Stimulated activated CD8-positive, alpha-beta memory T cell treated with anti-CD3 and anti-CD28 coated beads, Interleukin-4, amount 100 ng/mL, for 4 hours (primary cell): ENCODE measurements at places on chromosomes 3 and 15.

DNA sequence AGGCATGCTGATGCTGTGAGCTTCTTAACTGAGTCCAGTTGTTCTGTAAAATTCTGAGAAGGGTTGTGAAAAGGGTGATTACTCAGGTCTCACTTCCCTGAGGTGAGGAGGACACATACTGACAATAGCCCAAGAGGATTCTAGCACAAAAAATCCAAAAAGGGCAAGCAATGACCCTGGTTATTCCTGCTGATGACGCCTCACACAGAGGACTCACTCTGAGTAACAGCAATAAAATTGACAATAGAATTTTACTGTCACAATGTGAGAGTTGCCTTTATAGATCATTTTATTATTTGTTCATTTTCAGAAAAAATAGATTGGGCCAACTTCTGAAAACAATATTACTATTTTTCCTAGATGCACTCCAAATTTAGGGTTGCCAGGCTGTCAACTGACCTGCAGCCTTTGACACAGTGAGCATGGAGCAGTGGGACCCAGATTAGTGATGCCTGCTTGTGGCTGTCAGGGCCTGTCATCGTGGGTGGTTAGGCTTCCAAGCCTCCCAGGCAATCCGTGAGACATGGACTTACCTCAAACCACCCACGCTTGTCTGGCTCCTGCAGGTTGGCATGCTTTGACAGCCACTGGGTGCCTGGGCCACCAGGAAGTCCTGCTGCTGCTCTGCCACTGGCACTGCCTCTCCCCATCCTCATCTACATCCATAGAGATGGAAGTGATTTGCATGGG is 396.0 kb upstream of the THBS1 start:
- no peak for DNase-seq

DNA sequence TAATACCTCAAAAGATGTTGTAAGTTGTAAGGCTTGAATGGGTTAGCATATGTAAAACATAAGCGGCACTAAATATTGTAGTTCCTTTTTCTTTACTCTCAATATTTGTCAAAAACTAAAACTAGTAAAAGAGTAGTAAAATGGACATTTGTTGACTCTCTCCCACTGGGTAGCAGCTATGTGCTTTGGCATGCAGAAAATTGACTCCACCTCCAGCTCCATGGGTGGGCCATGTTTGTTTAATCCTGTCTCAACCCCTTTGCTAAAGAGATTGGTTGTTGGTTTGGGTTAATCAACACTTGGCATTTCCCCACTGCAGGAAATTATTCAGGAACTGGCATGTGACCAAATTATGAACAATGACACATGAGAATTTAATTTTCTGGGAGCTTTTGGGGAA is 114.8 kb downstream of the EOMES start:
- DNase-seq = no peak

DNA sequence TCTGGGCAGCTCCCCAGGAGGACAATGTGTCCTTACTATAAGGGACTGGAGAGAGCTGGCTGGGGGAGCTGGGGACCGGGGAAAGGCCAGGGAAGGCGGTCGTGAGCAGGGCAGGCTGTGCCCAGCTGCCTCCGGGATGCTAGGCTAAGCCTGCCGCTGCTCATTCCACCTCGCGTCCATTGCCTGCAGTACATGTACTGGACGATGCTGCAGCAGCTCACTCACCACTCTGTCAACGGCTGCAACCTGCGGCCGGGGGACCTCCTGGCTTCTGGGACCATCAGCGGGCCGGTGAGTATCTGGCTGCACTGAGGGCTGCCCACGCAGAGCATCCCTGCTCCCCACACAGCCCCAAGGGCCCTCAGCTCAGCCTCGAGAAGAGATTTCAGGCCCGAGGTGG is 27.1 kb downstream of the FAH start:
- DNase-seq = no peak

DNA sequence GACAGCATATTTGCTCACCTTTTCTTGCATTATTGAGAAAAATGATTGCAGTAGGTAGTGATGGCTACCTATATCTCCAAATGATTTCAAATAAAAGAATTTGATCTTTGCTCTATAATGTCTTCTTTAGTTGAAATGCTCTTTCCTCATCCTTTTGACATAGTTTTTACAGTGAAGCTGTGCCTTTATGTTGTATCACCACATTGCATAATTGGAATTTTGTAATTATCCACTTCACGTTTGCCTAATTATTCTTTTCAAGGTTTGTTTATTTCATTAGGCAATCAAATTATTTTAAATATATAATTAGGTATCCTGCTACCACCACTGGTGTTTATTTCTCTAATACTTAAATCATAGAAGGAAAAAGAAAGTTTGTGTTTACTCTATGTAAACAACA is 21.3 kb upstream of the P2RY13 start:
- no peak for DNase-seq

DNA sequence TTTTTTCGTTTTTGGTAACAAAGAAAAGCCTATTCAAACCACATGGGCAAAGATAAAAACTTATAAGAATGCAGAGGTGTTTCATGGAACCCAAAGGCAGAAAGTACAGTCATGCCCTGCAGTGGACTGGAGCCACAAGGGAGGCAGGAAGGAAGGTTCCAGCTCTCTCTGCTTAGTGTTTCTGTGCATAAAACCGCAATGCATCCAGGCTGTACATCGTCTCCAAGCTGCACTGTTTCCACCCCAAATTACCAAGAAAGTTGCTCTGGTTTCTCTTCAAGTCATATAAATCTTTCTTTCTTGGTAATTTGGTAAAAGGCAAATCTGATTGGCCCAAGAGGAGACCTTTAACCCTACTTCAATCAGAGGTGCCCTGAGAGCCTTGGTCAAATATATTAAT is 15.8 kb downstream of the TRAT1 start:
- DNase-seq = no peak

- DNase-seq = no peak
Observed at GRCh38 chr3:128334086-128334645, 132.5 kb downstream of the DNAJB8 start.

DNA sequence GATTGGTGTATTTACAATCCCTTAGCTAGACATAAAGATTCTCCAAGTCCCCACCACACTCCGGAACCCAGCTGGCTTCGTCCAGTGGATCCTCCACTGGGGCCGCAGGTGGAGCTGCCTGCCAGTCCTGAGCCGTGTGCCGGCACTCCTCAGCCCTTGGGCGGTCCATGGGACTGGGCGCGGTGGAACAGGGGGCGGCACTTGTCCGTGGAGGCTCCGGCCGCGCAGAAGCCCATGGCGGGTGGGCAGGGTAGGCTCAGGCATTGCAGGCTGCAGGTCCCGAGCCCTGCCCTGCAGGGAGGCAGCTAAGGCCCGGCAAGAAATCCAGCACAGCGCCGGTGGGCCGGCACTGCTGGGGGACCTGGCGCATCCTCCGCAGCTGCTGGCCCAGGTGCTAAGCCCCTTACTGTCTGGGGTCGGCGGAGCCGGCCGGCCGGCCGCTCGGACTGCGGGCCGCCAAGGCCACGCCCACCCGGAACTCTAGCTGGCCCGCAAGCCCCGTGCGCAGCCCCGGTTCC is 3.5 kb upstream of the RNU5B-1 start:
- DNase-seq = no peak

DNA sequence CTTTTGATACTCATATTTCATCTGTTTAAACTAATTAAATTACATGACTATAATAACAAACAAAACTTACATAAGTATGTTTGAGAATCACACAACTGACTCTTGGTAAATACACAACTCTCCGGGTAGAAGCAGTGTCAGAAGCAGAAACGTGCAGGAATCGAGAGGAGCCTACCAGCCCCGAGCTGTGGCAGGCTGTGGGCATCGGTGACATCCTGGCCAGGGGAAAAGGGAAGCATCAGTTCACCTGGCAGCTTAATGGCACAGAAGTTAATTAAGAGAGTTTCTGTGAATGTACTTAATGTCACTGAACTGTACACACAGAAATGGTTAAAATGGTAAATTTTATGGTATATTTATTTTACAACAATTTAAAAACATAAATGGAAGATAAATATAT is 90.2 kb downstream of the CRTC3 start:
- no peak for DNase-seq

- DNase-seq = no peak
Observed at GRCh38 chr3:58522759-58523425, 14.1 kb downstream of the ACOX2 start.

GRCh38 chr3:35929158-35929557 is 289.8 kb downstream of the ARPP21 start:
- DNase-seq = no peak

DNA sequence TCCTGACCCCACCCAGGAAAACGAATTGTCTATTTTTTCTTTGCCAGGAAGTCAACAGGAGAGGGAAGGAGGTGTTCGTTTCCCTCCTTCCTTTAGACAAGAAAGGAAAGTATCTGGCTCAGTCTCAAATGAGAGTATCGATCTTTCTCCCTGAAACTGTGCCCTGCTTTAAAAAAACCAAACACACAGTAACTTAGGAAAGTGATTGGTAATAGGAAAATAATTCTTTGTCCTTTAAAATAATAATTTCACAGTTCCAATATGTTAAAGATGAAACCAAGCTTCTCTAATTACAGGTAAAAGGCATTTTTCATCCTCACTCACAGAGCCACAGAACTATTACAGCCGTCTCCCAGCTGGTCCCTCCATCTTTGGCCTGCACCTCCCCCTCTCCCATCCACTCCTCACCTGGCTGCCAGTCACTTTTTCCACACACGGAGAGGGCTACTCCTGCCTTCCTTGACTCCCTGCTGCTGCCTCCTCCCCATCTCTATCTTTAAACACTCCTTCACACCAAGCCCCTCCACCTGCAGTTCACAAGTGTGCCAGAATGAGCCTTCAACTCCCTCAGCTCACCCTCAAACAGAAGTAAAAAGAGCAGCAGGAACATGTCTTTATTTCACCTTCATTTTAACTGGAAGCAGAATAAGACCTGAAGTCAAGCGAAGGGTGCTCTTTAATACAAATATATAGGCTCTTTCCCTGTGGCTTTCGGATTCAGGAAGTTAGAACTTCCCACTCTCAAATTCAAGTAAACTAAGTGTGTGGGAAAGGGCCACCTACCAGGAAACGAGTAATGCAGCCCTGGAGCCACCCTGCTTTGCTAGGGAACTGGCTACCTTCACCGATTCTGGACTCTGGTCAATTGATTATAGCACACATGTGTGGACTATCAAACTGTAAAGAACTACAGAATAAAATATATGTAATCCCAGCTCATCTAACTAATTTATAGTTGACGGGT is 116.4 kb downstream of the SENP2 start:
- no peak for DNase-seq

- no peak for DNase-seq
Observed at GRCh38 chr15:52213206-52213605, 22.0 kb upstream of the GNB5 start.

GRCh38 chr3:14203521-14204079 is 25.0 kb downstream of the LSM3 start:
- no peak for DNase-seq

DNA sequence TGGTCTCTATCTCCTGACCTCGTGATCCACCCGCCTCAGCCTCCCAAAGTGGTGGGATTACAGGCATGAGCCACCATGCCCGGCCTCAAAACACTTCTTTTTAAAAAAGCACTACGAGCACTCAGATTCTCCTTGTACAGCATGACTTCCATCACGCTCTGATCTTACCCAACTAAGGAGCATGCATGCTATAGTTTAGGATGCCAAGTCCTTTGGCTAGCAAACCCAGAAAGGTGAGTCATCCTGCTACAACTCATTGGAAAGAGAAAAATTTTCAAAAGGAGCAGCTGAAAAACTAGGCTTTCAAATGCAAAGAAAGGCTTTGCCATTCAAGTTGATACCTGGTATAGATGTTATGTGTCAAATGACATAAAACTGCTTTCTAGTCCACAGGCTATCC is 70.3 kb upstream of the PRICKLE2 start:
- no peak for DNase-seq

DNA sequence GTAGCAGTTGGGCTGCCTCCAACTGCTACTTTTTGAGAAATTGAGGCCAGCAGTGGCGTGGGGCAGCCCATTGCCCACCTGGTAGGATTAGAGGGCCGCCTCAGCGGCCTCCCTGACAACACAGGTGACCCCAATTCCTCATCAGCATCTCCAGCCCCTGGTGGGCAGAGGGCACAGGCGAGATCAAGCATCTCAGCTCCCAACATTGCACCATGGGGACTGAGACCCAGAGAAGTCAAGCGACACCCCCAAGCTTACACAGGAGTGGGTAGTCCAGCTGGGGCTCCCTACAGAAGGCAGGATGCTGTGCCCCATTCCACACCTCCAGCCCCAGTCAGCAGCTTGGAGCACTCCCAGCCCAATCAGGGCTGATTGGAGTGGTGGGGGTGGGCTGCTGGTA is 228 bp upstream of the H1-8 start:
- no peak for DNase-seq

DNA sequence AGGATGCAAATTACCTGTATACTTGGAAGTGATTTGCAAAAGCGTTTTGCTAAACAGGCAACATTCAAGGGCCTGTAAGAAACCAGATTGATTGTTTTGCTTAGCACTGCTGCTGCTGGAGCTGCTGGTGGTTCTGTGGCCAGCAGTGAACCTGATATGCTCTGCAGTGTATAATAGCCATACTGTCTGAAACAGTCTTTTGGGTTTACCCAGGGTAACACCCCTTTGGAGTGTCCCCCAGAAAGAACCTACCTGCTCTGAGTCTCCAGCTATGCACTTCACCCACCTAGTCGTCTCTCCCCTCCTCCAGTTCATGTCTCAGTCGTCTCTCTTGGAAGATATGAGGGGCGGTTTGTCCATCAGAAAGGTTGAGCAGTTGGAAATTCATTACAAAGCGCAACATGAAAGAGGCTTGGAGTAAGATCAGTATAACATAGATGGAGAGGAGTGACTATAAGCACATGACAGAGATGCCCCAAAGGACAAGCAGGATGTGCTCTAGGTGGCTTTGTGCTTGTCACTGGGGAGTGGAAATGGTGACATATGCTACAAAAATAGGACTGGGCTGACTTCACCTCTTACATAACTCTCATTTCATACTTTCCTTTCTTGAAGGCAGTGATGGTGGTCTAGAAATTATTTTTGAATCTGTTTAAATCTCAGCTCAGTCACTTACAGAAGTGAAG is 3.8 kb downstream of the MKRN2 start:
- DNase-seq = no peak

- no peak for DNase-seq
Observed at GRCh38 chr3:11624704-11625375, 18.9 kb downstream of the VGLL4 start.

GRCh38 chr15:29681166-29681845 is 141.0 kb downstream of the TJP1 start:
- DNase-seq = no peak

DNA sequence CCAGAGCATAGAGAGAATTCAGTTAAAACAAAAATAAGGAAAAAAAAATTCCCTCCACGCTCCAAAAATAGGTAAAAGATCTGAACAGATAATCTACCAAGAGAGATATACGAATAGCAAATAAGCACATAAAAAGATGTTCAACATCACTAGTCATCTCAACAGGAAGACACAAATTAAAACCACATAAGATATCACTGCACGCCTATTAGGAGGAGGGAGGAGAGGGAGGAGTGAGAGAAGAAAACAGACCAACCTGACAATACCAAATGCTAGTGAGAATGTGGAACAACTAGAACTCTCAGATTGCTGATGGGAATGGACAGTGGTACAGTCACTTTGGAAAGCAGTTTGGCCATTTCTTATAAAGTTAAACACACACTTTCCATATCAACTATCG is 212.5 kb downstream of the FMN1 start:
- DNase-seq = no peak
